Fibroblast of gingiva (primary cell): ENCODE measurements at places on chromosomes 1 and 21.

- no peak for DNase-seq
Observed at GRCh38 chr1:223460566-223461189, 67.5 kb downstream of the CCDC185 start.

GRCh38 chr1:104100115-104100514, 350.4 kb downstream of the AMY1C start:
- DNase-seq = no peak

- DNase-seq = no peak
Observed at GRCh38 chr1:938088-938683, 14.5 kb downstream of the SAMD11 start.

DNA sequence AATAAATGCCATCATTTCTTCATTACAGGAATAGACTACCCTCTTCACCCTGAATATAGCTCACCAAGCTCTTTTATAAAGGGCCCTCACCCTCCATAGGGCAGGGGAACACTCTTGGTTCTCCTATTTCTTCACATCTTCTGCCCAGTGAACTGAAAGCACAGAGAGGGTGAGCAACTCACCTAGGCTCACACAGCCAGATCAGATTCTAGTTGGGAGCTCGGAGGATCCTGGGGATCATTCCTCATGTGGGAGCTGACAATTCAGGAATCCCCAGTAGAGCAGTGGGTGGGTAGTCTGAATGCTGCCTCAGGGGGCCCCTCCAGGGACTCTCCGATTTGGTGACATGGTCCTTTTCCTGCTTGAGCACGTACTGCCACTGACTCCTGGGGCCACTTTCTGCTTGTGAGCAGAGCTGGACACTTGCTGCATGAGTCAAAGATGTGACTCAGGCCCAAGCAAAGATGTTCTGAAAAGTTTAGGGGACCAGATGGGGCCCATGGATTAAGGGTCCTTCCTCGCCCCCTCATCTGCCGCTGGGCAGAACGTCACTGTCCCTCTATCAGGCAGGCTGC, 63.7 kb upstream of the WNT4 start:
- no peak for DNase-seq

GRCh38 chr1:24635195-24635843, 7.8 kb upstream of the SRRM1 start:
- peak; percentile 64 for DNase-seq

DNA sequence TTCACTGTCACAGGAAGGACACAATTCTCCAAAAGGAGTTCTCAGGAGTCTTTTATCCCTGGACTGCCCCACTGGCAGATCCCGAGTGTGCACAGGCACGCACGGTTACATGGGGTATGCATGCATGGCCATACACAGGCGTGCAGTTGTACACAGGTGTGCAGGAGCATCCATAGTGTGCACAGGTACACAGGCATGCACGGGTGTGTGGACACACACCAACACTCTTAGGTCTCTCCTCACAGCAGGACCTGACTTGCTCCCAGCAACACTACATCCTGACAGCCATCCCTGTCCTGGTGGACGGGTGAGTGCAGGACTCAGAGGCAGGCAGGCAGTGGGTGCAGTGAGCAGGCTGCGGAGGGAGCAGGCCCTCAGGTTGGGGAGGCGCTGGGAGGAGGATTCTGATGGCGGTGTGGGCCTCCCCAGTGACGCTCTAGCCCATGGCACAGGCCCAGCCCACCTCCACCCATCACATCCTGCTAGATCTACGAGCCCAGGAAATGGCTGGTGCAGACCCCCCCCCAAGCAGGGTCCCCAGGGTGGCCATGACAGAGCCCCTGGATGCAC, 28.4 kb downstream of the SLC19A1 start:
- DNase-seq = no peak

DNA sequence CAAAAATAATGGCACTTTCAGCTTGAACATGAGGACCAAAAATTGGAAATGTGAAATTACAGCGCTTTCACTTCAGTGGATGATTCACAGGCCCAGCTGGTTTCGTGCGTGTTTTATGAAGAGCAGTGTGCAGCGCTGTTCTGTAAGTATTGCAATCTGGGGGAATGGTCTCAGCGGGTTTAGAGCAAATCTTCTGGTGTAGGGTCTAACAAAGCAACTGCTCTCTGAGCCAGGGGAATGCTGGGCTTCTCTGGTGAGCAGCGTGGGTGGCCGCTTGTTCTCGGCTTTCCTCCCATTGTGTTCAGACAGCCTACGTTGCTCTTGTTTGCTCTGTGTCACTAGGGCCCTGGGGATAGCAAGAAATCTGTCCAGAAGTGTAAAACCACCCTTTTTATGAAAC, 42.4 kb upstream of the GADD45A start:
- DNase-seq = no peak

DNA sequence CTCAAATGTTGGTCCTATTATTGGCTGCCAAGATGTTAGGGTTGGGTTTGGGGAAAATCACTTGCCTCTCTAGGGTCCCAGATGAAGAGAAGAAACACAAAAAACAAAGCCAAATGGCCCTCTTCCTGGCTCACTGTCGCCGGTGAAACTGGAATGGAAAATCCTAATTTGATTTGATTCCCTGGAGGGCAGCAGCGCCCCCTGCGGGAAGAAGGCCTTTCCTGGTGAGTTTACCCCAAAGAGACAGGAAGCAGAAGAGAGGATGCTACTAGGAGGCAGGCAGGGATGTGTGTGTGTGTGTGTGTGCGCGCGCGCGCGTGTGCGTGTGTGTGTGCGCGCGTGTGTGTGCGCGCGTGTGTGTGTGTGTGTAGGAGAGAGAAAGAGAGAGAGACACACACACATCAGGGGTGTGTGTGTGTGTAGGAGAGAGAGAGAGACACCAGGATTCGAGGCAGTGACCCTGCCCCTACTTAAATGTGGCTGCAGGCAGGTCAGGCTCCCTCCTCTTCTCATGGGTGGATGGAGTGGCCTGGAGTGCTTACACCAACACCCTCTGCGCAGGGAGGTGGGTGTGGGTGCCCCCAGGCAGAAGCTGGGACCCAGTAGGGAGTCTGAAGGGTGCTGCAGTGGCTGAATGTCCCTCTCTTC, 3.1 kb upstream of the SELENON start:
- DNase-seq = peak; percentile 72

DNA sequence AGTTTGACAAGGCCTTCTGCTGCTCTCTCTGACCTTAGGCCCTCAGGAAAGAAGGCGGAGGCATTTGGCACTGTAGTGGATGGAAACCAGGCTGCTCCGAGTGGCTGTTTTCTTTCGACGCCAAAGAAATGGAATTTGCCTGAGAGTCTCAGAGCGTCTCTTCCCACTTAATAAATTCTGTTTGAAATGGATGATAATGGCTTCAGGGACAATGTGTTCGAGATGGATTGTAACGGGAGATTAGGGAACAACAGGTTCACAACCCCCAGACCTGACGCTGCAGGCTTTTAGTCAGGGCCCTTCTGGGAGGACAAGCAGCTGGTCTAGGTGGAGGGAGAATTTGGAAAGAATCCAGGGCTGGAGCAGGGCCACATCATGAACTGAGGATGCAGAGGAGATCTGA, 58.6 kb downstream of the TLR5 start:
- DNase-seq = no peak

GRCh38 chr1:7479571-7479970, 291.5 kb upstream of the VAMP3 start:
- no peak for DNase-seq

GRCh38 chr1:65832296-65832695, 39.6 kb downstream of the PDE4B start:
- peak; percentile 43 for DNase-seq

DNA sequence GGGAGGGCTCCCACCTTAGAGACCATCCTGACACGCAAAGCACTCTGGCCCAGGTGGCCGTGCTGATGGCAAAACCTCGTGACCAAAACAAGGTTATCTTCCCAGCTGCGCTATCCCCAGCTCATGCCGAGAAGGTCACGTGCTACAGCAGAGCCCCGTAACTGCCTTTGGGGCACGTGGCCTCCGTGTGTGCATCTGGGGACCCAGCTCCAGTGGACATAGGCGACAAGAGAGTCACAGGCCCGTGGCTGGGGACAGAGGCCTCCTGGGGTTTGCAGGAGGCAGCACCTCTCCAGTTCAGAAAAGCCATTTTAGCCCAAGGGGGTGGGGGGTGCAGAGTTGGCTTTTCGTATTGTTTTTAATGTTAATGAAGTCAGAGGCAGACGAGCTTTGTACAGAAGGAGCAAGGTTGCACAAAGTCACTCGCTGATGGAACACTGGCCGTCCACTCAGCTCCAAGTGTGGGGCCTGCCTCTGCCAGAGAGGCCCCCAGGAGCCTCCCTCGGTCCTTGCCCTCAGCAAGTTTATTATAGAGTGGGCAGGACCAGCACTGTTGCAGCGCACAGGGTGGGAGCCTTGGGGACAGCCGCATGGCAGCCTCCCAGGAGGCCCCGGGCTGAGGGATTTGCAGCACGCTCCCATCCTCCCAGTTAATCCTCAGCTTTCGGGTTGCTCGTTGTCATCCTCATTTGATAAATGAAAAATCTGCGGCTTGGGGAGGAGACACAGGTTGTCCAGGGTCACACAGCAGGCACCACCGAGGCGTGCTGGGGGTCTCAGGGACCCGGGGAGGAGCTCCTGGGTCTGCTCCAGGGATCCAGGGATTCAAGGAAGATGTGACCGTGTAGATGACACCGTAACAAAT, 8.0 kb upstream of the PDE9A start:
- DNase-seq = no peak

DNA sequence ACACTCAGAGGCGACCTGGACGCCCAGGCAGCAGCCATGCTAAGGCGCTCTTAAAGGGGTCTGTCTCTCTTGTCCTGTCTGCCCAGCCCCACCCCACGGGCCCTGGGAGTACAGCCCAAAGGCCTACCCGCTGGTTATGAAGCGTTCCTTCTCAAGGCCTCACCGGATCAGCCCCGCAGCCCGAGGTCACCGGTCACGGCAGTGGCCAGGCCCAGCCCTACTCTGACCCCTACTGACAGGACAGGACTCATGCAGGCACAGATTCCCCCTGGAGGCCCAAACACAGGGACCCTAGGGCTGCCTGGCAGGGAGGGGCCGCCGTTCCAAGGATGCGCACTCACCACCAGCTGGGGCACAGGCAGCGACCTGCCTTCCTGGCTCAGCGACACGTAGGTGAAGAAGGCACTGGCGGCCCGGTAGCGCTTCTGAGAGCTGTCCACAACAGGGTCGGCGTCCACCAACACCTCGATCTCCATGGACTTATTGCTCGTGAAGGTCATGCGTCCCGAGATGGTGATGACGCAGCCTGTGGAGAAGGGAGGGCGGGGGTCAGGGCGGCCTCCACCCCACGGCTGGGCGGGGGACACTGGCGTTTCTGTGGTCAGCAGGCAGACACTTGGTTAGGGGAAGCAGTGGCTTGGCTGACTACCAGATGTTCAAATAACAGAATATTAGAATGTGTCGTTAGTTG, 20.0 kb upstream of the GPR153 start:
- no peak for DNase-seq

DNA sequence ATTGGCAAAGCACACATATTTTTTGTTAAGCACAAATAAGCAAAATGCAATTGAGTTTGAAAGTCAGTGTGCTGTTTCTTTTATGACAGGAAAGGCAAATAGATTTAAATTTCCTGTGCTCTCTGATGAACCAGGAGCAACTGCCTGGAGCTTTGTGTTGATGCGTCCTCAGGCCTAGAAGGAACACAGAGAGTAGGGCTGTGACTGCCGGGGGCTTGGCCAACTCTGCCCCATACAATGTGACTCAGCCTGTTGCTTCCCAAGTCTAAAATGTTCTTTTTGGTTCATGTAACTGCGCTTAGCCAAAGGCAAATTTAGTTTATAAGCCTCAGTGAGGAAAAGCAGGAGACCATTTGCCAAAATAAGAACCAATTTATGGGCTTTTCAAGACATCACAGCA, 37.5 kb downstream of the TOR1AIP2 start:
- no peak for DNase-seq

GRCh38 chr1:92411511-92411910, 75.2 kb downstream of the GFI1 start:
- peak; percentile 48 for DNase-seq

- DNase-seq = no peak
Observed at GRCh38 chr1:183089025-183089639, 65.9 kb downstream of the LAMC1 start.

- DNase-seq = no peak
Observed at GRCh38 chr1:245878585-245878984, 628.5 kb downstream of the SMYD3 start.

GRCh38 chr1:117295001-117295400, 72.2 kb upstream of the MAN1A2 start:
- DNase-seq = no peak

DNA sequence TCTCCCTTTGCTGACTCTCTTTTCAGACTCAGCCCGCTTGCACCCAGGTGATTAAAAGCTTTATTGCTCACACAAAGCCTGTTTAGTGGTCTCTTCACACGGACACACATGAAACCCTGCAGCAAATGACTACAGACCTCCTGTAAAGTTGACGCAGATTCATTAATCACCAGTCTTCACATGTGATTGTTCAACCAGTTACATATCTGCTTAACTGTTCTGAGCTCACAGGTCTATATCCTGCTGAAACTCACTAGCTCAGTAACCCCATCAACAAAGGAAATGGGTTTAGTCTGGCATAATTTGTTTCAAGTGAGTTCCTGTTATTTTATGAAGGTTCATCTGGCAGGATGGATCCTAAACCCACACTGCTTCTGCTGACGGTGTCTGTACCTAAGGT, 68.4 kb upstream of the GJA8 start:
- no peak for DNase-seq

DNA sequence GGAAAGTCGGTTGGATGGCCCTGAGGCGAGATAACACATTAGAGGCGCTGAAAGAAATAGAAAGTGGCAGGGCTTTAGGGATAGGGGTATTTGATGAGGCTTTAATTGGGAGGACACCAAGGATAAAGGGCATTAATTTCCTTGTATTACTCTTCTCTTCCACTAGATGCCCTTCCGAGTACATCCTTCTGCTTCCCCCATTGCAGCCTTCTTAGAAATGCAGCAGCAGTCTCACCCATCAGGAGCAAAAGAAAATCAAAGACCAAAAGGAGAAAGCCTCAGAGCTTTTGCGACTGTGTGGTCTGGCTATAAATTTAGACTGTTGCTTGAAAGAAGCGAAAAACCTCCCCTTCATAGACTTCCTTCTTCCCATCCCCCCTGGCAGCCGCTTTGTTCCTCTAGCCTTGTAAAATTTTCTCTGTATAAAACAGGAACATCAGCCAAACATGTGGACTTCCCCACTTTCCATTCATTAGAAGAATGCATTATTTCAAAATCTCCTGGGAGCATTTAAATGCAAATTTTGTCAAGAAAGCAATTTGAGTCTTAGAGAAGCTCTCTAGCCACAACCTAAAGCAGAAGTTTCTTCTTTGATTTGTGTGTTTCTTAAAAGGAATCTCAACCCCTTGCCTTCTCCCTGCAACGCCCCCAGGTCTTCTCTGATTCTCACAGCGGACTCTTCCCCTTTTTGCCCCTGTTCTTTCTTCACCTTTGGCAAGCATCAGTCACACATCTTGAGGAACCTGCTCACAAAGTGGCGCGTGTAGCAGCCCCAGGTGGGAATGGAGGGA, 76.6 kb downstream of the NDUFS5 start:
- DNase-seq = peak; percentile 80

DNA sequence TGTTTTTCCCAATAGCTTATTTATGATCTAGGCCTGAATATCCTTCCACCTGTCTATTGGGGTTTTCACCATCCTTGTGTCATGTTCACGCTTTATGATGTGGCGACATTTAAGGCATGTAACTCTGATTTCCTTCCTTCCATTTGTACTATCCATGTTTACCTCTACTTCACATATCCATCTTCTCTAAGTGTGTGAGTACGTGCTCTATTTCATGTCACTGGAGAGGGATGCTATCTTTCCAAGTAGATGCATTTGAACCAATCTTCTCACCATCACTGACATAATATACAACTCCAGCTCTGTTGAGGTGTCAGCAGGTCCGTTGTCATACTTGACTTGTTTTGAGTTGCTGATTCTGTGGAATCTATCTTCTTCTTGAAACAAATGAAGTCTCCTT, 283.2 kb downstream of the PTBP2 start:
- DNase-seq = no peak

GRCh38 chr1:243917177-243917862, 67.3 kb upstream of the AKT3 start:
- peak; percentile 79 for DNase-seq
